NCI-H748 treated with DMSO at 0.1 percent for 48 hours (cell line): ENCODE measurements at places on chromosomes 2 and 18.

DNA sequence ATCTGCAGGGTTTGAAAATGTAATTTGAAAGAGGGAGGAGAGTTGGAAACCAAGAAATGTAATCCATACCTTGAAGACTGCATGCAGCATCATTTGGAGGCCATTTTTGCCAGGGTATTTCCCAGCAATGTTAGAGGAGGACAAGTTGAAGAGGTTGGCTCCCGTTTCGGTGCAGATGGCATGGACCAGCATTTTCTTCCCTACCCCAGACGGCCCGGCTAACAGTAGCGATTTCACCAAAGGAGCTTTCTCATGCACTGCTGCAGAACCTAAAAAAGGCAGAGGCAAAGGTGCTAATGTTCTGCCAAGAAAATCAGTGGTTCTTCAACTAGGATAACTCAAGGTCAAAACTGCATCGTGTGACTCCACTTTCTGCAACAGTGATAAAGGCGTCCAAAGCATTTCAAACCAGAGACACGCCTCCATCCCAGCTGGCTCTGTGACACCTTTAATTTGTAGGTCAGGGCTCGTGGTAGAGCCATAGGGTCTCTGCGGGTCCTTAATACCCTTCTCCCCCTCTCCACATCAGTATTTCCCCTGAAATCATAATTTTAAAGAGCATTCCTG lies 99.6 kb upstream of the ASB18 start:
- DNase-seq = no peak

GRCh38 chr2:234630801-234631261 lies 133.9 kb upstream of the ARL4C start:
- DNase-seq = no peak

DNA sequence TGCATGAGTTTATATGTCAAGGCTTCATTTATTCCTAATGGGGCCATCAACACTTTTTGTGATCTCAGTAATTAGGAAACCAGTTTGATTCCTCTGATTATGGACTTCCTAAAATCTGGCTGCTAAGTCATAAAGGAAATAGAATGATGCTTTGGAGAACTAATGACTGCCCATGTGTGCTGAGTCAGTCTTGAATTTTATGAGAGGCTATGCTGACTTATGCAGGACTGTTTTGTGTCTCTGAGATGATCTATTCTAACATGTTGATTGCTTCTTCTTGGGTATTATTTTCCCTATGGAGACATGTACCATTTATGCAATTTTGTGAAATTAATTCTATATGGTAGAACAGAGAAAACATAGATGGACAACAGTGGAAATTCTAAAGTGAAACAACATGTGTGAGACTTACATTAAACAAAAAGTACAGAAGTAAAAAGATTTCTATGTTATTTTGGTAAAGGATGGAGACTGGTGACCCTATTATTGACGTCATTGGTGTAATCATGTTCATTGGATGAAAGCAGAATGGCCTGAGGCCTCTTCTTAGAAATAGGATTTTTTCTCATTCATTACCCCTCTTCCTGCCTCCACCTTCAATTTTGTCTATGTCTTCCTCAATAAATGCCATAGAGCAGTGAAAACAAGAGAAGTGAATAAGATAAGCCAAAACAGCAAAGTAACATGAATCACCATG lies 1658.2 kb upstream of the PIK3C3 start:
- DNase-seq = no peak

DNA sequence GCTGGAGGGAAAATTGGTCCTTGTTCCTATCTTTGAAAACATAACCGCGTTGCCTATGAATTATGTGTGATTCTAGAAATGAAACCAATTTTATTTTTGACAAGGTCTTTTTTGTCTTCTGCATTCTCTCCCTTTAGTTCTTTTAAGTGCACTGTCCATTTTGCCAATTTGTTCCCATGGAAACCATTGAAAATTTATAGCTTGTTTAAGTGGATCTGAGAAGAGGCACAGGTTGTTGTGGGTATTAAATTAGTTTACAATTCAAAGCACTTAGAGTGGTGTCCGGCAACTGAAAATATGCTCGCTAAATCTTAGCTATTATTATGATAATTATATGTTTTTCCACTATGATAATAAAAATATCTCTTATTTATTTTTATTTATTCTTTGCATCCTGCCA lies 107.5 kb upstream of the FSHR start:
- DNase-seq = peak; percentile 77

DNA sequence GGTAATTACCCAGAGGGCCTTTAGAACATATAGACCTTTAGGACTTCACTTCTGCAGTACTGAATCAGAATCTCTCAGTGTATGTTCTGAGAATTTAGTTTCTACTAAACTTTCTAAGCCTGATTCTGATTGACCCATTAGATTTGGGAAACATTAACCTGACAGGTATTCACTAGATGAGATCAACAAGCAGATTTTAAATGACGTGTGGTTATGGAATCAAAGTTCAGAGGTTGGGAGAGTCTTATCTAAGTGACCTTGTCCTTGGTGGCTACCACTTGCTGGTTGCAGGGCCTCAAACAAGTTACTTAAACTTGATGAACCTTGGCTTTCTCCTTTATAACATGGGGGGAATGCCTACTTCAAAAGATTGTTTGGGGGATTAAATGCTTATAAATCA lies 198.7 kb downstream of the PDE11A start:
- no peak for DNase-seq

- no peak for DNase-seq
Observed at GRCh38 chr18:23243178-23243577, 107.9 kb downstream of the CABLES1 start.

GRCh38 chr2:44940732-44941464 lies 604 bp upstream of the SIX3 start:
- no peak for DNase-seq

- DNase-seq = no peak
Observed at GRCh38 chr2:4269885-4270284, 566.5 kb downstream of the DCDC2C start.

GRCh38 chr2:39603436-39603835 lies 62.3 kb upstream of the TMEM178A start:
- no peak for DNase-seq

DNA sequence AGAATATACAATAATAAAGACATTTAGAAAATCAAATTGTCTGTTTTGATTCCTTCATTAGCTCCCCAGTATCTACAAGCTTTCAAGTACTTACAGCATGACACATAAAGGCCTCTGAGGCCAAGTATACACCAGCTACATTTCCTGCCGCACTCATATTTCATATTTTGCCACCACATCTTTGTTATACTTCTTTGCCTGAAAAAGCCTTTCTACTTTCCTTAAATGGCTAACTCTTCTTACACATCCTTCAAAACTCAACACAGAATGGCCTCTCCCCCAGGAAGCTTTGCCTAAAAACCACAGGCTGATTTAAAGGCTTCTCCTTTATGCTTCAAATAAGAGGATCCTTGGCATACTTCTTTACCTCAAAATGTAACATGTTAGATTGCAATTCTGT lies 4.5 kb downstream of the STK17B start:
- DNase-seq = no peak

GRCh38 chr2:137928547-137929518 lies 35.4 kb upstream of the HNMT start:
- no peak for DNase-seq

GRCh38 chr2:120906914-120907313 lies 171.2 kb downstream of the GLI2 start:
- DNase-seq = no peak

GRCh38 chr2:13481201-13481600 lies 764.5 kb downstream of the TRIB2 start:
- no peak for DNase-seq

DNA sequence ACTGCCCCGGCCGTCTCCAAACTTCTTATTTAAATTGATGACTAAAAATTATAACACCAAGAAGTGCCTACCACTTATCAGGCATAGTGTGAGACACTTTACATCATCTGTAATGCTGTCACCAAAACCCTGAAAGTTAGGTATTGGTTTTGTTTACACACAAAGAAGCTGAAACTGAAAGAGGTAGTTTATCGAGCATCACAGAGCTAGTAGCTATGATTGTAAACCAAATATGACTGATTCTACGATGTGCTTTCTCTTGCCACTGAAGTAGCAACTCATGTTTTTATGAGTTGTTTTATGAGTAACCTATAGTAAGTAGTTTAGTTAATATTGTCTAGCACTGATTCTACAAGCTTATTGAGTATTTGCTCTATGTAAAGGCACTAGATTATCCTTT lies 31.5 kb downstream of the DYNC1I2 start:
- DNase-seq = no peak

DNA sequence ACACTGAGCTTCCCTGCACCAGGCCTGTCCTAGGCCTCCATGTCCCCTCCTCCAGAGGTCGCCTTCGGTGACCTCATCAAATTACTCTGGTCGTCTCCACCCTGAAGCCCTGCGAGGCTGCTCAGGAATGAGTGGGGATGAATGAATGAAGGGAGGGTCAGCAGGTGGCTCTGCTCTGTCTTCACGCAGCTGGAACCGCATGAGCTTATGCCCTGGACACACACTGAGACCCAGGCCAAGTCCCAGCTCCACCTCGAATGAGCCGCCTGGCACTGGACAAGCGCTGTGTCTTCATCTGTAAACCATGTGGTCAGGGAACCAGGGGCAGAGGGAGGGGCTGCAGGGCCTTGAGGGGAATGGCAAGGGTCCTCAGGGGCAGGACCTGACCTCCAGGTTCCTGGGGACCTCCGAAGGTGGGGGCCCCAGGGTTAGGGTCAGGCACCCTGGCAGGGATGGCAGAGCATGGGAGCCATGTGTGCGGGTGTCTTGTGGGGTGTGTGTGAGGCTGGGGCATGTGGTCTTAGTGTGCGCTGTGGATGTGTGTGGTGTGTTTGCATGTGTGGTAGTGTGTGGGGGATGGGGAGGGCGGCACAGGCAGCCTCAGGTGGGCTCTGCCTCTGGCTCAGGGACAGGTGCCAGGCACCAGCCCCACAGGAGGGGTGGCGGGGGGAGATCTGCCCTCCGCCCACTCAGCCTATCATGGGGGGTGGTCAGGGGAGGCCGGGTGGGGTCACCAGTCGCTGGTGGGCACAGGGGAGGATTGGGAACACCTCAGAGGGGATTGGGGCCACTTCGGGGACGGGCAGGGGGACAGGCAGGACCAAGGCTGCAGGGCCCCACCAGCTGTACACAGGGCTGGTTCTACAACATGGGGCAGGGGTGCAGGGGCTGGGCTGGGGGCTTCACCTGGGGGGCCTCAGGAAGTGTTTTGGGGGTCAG lies 13.9 kb downstream of the ODC1 start:
- DNase-seq = no peak

DNA sequence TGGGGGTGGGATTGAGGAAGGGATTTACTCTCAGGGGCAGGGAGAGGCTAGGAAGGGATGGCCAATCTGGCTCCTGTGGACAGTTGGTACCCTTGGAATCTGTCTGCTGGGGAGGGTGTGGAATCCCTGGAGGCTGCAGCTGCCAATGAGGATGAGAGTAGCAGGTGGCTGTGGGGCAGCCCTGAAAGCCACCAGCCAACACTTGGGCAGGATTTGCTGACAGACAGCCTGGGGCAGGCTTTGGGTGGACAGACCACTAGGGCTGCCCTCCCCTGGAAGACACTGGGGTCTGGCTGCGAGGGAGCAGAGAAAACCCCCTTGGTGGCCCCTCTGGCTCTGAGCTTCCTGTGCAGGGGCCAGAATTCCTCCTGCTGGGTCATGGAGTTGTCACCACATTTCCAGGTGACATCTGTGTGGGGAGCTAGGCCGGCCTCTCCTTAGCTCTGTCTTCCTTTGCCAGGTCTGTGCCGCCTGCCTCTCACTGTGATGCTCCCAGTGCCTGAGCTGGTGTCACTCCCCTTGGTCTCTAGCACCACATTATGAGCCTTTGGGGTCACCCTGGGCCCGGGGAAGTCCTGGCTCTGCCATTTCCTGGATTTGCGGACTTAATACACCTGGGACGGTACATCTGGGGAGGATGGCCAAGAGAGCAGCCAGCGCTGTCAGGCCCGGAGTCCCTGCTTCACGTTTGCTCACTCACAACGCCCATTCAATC lies 13.4 kb upstream of the ARHGEF4 start:
- DNase-seq = no peak

DNA sequence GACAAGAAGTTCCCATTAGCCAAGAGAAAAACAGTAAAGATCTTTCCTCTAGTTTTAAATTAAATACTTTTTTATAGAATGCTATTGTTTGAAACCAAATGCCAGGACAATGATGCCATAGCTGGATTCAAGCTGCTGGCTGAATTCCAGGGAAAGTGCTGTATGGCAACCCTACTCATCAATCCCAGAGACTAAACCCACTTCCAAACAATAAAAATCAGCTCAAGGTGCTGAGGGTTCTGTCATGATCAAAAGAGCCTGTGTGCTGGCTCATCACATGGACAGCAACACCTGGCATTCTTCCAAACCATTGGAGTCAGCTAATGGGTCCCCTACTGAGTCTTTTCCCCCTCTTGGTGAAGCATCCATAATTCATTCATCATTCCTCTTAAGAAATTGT lies 53.7 kb upstream of the PARD3B start:
- peak; percentile 81 for DNase-seq

DNA sequence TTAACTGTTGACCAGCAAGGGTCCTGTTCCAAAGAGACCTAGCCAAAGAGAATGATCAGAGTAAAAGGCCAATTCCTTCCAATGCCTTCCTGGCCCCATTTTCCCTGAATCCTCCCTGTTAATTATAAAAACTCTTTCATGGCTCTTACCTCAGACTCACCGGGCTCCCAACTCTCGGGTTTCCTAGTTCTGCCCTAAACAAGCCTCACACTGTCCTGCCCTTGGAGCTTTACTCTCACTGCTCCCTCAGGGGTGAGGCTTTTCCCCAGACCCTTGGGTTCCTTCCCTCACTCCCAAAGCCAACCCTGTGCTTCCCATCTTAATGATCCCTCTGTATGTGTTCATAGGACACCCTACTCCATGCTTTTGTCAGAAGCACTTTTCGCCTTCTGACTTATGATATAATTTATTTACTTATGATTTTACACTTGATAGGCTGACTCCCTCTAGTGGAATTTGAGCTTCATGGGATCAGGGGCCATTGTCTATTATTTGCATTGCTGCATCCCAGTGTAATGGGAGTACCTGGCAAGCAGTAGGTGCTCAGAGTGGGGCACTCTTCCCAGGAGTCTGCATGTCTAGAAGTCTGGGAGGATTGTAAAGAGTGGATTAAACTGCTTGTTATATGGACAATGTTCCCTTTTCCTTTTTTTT lies 29.9 kb upstream of the ZNG1B start:
- DNase-seq = no peak

GRCh38 chr2:143068509-143068908 lies 60.7 kb upstream of the ARHGAP15 start:
- DNase-seq = no peak

DNA sequence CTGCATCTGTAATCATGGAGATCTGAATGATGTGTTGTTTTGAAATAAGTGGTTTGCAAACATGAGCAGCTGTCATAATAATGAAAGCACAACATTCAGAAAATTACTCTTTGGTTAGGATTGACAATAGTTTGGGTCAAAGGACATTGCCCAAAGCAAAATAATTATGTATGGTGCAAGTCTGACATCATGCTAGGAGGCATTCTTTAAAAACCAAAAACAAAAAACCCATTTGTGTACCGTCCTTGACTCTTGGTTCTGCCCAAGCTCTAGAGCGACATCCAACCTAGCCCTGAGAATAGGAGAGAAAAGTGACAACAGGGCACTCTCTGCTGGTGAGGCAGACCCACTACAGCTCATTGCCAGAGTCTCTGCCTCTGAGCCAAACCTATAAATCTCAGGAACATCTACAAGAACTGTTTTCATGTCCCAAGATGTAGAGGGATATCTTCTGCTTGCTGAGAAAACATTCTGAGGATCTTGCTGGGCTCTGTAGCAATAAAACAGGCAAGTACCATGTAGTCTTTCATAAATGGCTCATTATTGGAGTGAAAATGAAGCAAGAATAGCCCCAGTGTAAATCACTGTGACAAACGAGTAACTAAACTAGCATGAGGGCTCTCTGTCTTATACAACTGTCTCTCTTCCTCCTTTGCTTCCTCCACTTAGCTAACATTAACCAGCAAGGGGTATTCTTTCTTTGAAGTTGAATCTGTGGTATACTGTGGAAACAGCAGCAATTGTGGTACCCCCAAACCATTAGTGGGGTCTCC lies 266.8 kb upstream of the CXCR4 start:
- DNase-seq = peak; percentile 87
